ENCODE measurements at places on chromosomes 2 and 18. TPM values are rescaled to one million over a fixed set of nuclear protein-coding genes. Genes with fewer than 3 reads are reported as not detected.

The ACTG2 gene
- total RNA-seq: not detected

The YWHAQ gene
- total RNA-seq: 304 TPM

The DES gene
- not detected for total RNA-seq

The GAD1 gene
- total RNA-seq: not detected

The BOK gene
- 99.4 TPM for total RNA-seq

The EPG5 gene
- total RNA-seq: 19.2 TPM

- no peak for DNase-seq
Measured at GRCh38 chr2:5467178-5467905, 224.8 kb upstream of the SOX11 start.

GRCh38 chr2:23519334-23519651, 134.3 kb downstream of the KLHL29 start:
- no peak for DNase-seq

DNA sequence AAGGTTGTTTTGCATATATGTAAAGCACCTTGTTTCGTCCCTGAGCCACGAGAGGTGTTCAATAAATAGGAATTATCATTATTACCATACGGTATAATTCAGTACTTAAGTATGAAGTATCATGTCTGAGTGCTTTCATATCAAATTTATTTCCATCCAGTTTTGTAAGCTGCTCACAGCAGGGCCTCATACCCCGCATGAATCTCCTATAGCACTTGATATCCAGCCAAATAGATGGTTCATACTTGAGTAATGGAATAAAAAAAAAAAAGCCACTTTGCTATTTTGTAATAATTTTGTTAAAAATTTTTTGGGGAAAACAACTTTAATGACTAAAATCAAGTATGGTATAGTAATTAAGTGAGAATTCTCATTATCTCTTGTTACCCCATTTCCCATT, 160.8 kb upstream of the NOSTRIN start:
- no peak for DNase-seq

DNA sequence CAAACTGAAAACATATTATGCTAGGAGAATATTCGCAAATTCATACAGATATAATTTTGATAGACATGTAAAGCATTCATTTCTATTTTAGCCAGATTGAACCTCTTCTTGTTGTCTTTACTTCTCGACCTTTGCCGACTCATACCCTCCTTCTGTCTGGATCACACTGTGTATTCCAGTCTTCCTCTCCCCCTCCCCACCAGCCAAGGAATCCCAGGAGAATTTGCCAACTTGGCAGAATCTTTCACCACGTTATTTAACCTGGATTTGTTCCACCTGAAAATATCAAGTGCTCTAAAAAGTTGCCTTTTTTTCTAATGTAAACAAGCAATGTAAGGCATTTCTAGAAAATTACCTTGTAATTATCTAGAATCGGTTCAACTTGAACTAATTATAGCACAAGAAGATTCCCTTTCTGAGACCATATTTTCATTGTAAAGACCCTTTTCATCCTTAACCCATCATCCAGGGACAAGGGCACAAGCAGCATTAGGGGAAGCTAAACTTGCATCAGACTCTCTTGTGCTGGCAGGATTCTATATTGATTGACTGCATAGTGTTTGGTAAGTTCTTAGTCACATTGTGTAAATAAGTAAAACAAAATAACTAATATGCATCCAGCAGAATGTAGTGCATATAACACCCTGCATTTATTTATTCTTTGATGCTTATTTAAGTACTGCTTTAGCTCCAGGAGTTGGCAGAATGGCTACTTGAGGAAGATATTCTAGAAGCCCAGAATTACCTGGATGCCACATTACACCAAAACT, 1328.7 kb upstream of the NXPH2 start:
- no peak for DNase-seq

- DNase-seq: no peak
Measured at GRCh38 chr2:79876430-79876829, 363.6 kb downstream of the CTNNA2 start.

- no peak for DNase-seq
Measured at GRCh38 chr18:67954594-67954993, 438.1 kb upstream of the DSEL start.

GRCh38 chr2:66721776-66722175, 286.9 kb downstream of the MEIS1 start:
- DNase-seq: no peak

GRCh38 chr2:84792856-84793522, 87.9 kb downstream of the TRABD2A start:
- no peak for DNase-seq

All from dermis blood vessel endothelial cell (primary cell).